Type B pancreatic cell (in vitro differentiated cells): ENCODE measurements at places on chromosomes 1 and 21.
A peak's percentile ranks its signal among the peaks of the same experiment; 100 is the strongest.

GRCh38 chr1:41184446-41184845 is 57.7 kb downstream of the SCMH1 start:
- no peak for DNase-seq

DNA sequence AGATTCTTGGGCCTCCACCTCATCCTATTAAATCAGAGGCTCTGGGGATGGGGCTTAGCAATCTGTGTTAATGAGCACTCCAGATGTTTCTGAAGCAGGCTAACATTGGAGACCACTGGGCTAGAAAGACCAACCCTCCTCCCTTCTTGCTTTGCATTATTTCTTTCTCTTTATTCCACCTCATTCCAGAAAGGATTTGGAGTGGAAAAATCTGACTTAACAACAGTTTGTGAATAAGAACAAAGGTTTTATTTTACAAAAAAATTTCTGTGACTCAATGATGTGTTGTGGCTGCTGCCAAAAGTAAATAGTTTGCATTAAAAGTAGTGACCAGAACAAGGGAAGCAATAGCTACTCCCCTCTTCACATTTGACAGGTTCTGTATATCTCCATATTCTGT is 79.4 kb downstream of the TGFB2 start:
- DNase-seq = no peak

DNA sequence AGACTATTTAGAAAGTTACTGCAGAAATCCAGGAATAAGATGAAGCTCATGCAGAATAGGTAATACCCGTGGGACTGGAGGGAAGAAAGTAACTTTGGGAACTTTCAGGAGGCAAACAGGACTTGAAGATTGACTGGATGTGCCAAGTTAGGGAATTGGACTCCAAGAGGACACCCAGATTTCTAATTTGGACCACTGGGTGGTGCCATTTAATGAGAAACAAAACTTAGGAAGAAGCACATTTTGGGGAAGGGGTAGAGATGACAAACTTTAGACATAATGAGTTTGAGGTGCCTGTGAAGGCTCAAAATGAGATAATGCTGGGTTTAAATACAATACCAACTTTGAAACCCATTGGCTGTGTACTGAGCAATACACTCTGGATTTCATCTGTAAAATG is 3.3 kb upstream of the B4GALT3 start:
- no peak for DNase-seq

DNA sequence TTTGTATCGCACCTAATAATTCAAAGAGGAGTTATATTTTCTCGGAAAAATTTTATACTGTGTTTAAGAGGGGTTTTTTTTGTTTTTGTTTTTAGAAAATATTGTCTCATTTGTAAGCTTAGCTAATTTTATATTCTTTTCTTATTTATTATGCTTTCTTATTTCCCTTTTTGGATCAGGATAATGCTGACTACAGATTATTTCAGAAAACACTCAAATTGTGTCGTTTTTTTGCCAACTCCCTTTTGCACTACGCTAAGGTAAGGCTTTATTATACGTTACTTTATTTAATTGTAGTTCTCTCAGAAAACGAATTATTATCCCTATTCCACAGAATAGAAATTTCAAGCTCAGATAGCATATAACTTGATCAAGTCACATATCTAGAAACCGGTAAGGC is 26.8 kb upstream of the METTL18 start:
- DNase-seq = no peak

GRCh38 chr1:53061859-53062707 is at the start of gene PODN:
TSS of gene PODN (plus strand) at chr1:53062213. CDS start at chr1:53069856, 7,643 bp downstream.
- peak; percentile 75 for DNase-seq

GRCh38 chr1:8985915-8986813 is 40.1 kb downstream of the SLC2A7 start:
- DNase-seq = no peak
